Mammary epithelial cell (primary cell): ENCODE measurements at places on chromosomes 5 and 9. TPM values are rescaled to one million over a fixed set of nuclear protein-coding genes. Genes with fewer than 3 reads are reported as not detected.

Gene LMX1B
- 14.0 and 19.2 TPM in 2 replicates for total RNA-seq

Gene C9orf152
- not detected in 2 replicates for total RNA-seq

Gene FGF1
- 22.5 TPM for total RNA-seq

Gene SPATA31E1
- not detected in 2 replicates for total RNA-seq

Gene ANKRD18B
- total RNA-seq: 5.9 and 7.2 TPM in 2 replicates

Gene PALM2AKAP2
- total RNA-seq: 49.0 TPM

Gene IFNA21
- not detected in 2 replicates for total RNA-seq

Gene ADCY2
- total RNA-seq: not detected in 2 replicates

DNA sequence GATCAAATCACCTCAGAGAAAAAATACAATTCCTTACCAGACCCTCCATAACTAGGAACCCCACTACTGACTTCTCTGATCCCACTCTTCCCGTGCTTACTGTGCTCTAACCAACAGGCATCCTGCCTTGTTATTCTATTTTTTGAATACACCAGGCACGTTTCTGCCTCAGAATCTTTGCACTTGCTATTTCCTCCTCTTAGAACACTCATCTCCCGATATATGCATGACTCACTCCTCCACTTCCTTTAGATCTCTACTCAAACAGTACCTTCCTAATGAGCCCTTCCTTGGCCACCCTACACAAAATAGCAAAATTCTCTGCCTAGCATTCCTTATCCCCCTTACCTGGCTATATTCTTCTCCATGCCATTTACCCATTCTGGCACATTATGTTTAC lies 43.9 kb downstream of the MAPKAP1 start:
- DNase-seq: peak; percentile 66

DNA sequence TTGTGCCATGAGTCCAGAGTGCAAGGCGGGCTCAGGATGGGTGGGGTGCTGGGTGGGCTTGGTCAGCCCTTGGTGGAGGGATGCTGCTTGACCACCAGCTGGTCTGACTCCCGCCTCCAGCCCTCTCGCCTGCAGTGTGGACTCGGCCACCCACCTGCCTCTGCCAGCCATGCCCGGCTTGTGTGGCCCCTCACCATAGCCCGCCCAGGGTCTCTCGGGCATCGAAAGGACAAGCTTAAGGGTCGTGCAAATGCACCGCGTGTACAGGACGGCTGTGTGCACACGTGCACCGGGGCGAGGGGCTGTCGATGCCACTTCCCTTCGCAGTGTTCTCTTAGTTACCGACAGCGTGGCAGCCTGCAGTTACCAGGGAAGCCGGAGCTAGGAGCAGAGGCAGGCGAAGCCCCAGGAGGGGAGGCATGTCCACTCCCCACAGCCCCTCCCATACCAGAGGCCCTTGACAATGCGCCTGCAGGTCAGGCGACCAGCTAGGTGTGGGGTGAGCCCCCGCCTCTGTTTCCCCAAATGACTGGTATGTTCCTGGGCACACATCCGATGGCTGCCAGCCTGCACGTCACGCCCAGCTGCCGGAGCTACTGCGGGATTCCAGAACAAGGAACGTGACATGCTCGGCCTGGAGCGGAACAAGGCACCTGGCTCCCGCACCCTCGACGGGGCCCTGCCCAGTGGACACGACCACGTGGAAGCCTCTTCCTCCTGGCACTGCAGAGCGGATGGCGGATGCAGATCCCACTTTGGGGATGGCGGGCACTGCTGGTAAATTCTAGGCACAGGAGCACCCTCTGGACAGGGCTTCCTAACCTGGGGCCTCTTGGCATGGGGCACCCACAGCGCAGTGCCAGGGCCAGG lies 7.8 kb downstream of the LCN9 start:
- DNase-seq: no peak

GRCh38 chr9:137970686-137971476 lies 93.3 kb downstream of the CACNA1B start:
- no peak for DNase-seq

DNA sequence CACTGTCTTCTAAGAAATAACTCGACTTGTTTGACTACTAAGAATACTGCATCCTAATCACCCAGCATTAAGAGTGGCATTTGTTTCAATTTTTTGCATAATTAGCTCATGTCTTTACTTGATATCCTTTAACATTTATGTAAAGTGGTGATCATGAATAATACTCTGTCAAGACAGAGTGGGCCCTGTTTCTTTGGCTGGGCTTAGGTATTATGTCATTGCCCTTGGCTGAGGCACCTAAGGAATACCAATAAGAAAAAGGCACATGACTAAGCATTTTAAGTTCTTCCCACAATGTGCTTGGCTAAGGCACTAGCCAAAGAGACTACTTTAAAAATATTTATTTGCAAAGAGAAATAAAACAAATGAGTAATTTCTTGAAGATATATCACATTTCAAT lies 308.1 kb downstream of the CTNND2 start:
- no peak for DNase-seq

DNA sequence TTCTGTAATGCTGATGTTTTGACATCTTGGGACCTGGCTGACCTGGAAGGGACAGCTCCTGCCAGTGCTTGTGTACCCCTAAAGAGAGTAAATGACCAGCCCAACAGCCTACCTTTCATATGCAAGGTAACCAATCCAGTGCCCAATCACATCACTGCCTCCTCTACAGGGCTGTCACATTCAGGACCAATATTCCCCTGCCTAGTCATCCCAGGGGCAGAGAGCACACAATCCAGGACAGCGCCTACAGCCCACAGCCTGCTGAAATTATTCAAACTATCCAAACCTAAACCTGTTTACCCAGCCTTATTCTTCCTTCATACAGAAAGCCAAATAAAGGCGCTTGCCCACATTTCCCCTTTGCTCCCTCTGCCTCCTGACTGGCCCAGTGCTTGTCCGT lies 284.1 kb downstream of the CTNND2 start:
- DNase-seq: no peak

- no peak for DNase-seq
Observed at GRCh38 chr5:150104550-150104870, 18.2 kb upstream of the CSF1R start.

DNA sequence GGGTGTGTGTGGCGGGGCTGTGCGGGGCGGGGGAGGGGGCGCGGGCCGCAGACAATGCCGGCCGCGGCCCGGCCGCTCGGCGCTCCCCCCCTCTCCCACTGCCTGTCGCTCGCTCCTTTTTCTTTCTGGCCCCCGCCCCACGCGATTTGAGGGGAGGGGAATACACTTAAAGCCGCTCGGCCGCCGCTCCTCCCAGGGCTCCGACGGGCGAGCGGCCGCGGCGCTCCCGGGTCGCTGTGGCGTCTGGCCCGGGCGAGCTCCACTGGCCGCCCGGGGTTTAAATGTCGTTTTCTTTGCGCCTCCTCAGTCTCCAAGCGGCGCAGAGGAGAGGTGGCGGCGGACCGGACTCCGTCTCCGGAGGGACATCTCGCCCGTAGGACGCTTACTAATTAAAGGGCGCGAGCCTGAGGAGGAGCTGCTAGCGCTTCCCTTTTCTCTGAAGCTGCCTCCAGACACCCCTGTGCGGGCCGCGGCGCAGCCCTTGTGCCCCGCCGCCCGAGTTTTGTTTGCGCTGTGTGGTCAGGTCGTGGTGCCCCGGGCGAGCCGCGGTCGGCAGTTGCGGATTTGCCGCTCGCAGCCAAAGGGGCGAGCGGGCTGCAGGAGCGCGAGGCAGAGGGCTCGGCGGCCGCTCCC lies 1.4 kb downstream of the ZSWIM6 start:
- peak; percentile 47 for DNase-seq

GRCh38 chr5:92944903-92945604 lies 636.0 kb downstream of the NR2F1-AS1 start:
- DNase-seq: no peak

DNA sequence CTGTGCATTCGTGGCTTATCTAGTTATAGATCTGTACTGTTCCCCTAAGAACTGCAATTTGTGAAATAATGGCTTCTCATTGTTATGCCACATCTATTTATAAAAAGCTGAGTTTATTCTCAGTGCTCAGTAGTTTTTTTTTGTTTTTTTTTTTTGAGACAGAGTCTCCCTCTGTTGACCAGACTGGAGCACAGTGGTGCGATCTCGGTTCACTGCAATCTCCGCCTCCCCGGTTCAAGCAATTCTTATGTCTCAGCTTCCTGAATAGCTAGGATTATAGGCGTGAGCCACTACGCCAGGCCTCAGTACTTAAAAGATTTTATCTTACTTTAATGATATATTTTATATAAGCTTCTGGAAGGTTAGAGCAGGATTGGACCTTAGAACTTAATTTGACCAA lies 19.0 kb downstream of the SEC61B start:
- no peak for DNase-seq

DNA sequence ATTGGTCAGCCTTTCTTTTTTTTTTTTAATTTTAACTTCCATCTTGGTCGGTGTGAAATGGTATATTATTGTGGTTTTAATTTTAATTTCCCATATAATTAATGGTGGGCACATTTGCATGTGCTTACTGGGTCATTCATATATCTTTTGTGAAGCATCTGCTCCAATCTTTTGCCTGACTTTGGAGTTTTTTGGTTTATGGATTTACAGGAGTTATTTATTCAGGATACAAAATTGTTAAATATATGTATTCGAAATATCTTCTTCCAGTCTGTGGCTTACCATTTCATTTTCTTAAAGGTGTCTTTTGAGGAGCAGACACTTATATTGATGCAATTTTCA lies 682 bp upstream of the RIGI start:
- no peak for DNase-seq

- DNase-seq: peak; percentile 32
Observed at GRCh38 chr9:69412741-69413150, 87.7 kb downstream of the ENTREP1 start.

GRCh38 chr9:125568621-125569020 lies 138.4 kb downstream of the MAPKAP1 start:
- no peak for DNase-seq

DNA sequence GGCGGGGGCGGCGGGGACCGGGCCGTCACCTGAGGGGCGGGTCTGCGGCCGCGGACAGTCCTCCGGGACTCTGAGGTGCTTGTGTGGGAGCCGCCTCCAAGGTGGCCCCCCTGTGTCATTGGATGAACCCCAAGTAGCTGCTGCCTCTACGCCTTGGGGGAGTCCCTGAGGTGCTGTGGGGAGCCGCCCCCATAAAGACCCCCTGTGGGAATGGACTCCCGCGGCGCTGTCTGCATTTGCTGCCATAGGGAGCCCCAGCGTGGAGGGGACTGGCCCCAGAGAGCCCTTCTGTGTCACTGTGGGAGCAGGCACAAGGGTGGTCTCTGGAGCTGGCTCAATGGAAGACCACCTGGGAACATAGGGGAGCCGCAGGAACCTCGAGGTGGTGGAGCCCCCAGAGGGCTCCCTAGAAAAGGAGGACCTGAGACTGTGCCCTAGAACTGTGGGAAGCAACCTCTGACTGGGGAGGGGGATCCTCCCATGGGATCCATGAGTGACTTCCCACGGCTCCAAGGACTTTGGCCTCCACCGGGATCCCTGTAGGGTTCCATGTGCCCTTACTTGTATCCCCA lies 412 bp downstream of the PHF24 start:
- DNase-seq: no peak

- DNase-seq: no peak
Observed at GRCh38 chr9:117719161-117719920, 15.1 kb downstream of the TLR4 start.

DNA sequence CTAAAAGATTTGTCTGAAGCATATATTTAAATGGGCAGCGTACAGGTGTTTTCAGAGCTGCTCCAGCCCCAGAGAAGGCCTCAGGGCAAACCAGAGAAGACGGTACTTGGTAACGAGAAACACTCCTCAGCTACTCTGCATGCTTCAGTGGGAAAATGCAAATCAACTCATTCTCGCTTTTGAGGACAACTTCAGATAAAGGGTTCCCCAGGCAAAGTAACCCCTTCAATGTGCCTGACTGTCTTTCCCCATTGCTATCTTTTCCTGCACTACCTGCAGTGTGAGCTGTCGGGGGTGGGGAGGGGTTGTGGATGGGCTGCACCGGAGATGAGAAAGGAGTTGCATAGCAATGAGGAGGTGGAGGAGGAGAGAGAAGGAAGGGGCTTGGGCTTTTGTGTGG lies 339.7 kb upstream of the CLINT1 start:
- DNase-seq: no peak

DNA sequence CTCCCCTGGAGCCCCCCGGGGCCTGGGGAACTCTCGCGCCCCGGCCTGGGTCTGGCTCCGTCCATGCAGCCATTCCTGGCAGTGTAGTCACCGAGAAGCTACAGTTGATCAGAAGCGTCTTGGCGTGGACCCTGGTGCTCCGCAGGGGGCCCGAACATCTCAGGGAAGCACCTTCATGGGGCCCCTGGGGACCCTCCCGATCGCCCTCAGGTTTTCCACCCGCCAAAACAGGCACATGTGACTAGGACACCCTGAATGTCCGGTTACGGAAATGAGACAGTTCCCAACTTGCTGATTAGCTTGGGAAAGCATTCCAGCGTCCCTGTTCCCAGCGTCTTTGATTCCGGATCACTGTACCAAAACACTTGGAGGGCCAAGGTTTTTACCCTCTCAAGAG lies 472 bp downstream of the FBXO4 start:
- DNase-seq: peak; percentile 24

- peak; percentile 11 for DNase-seq
Observed at GRCh38 chr9:78167356-78167755, 68.5 kb upstream of the CEP78 start.

DNA sequence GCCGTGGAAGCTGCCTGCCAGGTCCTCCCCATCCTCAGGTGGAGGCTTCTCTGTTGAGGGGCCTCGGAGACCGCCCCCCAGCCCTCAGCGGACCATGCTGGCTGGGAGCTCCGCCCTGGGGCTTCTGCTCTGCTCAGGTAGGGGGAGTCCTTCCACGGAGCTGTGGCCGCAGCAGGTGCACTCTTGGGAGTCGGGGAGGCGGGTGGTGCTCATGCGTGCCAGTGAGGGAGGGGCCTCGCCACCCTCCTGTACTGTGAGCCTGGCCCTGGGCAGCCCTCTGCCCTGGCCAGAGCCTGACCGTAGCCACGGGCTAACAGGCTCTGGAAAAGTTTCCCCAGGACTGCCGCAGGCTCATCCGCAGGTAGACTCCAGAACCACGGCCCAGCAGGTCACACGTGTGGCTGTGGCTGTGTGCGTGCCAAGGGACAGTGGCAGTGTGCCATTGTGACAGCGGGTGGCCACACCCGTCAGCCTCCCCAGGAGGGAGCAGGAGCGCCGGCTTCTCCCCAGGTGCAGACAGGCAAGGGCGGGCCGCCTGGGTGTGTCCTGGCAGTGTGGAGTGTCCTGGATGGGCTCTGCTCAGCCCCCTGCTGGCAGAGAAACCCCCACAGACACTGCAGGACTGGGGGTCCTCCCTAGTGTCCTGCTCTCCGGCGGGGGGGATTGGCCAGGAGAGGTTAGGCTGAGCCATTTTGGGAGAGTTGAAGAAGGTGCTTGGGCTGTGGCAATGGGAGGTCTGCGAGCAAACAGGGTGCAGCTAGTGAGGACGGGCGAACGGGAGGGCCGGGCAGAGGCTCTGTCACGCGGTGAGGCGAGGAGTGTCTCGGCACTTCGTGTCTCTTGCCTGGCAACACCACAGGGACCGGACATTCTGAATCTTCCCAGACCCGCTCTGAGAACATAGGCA lies 29.5 kb downstream of the TPPP start:
- DNase-seq: no peak
